ENCODE measurements at places on chromosomes 4 and X.

GRCh38 chrX:19879181-19879580, 8.2 kb downstream of the SH3KBP1 start:
- DNase-seq, result no peak

- no peak for DNase-seq
These were observed 119.6 kb downstream of the PAPSS1 start for GRCh38 chr4:107600436-107600835.

DNA sequence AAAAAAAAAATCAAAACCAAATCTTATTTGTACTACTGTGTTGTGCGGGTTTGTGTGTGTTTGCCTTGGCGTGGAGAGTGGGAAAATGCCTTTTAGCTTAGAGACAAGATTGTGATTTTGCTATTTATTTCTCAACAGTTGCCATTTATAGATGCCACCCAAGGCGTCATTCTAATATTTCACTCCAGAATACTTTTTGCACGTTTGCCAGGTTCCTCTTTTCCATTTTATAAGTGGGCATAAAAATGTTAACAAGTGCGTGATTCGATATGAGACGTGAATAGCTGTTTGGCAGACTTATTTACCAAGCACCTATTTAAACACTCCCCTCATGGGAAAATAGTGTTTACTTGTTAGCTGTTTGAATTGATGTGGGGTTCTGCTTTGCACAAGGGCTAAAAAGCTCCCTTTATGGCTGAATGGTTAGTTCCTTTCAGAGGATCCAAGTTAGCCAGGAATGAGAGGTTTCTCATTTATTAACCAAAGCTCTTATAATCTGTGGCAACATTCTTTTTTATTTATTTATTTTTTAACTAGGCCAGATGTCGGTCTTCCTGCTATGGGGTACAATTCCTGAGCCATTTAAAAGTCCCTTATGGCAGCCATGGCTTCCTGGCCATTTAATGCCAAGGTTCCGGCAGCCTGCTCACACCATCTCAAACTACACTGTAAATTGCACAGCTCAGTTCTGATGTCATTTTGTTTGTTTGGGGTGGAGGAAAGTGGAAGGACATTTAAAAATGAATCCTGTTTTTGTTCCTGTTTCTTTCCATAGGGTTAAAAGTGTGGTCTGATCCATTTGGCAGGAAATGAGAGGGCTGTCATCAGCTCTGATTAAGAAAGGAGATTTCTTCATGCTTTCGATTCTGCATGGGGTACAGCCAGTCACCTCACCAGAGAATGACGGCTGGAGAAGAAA, 14.6 kb downstream of the SMIM20 start:
- no peak for DNase-seq

DNA sequence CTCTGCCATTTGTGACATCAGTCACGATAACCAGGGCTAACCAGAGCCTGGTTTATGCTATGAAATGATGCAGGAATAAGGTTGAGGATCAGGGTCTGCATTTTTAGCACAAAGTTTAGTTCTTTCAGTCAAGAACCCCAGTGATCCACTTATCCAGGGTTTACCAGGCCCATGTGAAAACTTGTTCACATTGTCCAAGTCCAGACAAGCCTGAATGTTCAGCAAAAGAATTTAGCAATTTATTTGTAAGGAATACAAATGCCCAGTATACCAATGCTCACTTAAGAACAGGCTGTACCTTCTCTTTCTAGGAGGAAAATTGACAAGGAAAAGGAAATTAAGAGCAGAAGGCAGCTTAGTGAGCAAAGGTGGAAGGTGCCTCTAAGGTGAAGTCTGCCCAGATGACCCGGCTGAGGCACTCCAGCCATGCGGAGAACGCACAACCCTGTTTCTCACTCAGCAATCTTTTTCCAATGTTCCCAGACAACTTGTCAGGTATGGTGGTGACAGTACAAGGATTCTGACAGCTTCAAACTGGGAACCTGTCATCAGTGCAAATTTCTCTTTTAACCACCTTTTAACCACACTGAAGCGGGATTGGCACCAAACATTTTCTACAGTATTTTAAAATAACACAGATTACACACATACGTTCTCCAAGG, 54.0 kb downstream of the TBC1D9 start:
- DNase-seq, result no peak
